ENCODE measurements at places on chromosomes 7 and 10.

DNA sequence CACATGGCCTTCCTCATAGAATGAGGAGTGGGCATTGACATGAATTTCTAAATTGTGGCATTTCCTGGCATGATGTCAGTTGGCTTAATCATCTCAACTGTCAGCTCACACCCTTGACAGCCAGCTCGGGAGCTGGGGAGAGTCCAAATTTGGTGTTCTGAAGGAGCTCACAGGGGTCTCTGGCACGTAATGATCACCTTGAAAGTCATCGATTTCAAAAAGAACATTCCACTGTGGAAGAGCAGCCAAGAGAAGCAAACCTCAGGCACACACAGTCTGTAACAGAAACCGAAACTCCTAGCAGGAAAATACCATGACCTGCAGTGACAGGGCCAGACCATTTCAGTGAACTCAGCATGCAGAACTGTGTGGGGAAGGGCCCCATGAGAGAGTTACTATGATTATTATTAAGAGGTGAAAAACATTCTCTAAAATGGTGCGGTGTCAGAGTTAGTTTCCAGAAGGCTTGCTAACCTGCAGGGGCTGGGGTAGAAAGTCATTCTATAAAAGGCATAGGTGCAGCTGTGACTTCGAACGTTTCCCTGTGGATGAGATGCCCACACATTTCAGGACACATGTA is 26.4 kb upstream of the KLF6 start:
- DNase-seq: no peak

DNA sequence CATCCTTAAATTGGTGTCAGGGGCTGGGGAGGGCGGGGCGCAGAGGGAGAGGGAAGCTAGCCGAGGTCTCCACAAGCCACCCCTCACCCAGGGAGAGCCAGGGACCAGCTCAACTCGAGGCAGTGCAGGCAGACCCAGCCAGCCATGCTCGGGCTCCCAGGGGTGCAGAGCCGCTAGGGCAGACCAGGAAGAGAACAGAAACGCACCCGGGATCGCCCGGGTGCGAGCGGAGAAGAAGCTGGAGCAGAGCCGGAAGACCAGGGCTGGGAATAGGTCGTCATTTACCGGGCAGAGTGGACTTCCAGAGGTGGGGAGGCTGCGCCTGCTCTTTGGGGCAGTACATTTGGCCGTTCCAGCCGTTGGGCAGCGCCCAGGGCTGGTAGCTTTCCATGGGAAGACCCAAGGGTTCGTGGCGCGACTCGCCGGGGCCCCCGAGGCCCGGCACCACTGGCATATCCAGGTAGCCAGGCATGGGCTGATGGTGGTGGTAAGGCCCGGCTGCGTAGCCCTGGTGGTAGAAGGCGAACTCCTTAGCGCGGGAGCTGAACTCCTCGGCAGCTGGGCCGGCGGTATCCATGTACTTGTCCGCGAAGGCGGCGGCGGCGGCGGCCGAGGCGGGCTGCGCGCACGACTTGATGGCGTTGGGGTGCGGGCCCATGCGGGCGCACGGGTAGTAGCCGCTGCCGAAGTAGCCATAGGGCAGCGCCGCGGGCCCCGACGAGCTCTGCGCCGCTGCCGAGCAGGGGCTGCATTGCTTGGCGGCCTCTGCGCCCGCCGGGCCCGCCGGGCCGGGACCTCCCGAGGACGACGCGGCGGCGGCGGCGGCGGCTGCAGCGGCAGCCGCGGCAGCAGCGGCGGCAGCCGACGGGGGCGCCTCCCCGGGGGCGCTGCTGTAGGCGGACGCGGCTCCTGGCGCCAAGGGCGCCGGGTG is 755 bp downstream of the HOXA13 start:
- no peak for DNase-seq

GRCh38 chr7:34758111-34758601 is 100.1 kb downstream of the NPSR1 start:
- no peak for DNase-seq

DNA sequence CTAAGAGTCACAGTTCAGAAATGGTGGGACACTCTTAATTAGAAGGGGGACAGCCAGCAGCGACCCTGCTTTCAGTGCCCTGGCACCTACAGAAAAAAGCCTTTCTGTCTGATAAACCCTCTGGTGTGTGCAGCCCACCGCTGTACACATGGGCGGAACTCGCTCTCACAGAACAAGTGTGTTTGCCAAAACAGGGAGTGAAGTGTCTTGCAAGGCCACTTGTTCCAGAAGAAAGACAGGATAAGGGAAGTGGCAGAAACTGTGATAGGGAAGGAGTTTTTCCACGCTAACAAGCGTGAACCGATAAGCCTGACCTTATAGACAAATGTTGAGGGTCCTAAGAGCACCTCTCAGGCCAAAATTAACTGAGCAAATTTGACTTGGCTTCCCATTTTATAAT is 203.7 kb upstream of the TCF7L2 start:
- DNase-seq: no peak

GRCh38 chr7:94632338-94633013 is 23.5 kb downstream of the SGCE start:
- no peak for DNase-seq

Measured in stimulated activated CD4-positive, alpha-beta T cell treated with anti-CD3 and anti-CD28 coated beads, Interleukin-1b, Interleukin-23, amount 100 ng/mL, for 1 hour (primary cell).